ENCODE measurements at places on chromosomes 1 and 21. TPM values are rescaled to one million over a fixed set of nuclear protein-coding genes. Genes with fewer than 3 reads are reported as not detected.

- peaks cover 10% of the 10 kb centered on the region for H3K27me3 ChIP-seq
- no peak overlapping the region for H3K4me3 ChIP-seq
- no peaks in the 10 kb centered on the region for H3K4me1 ChIP-seq
- H3K36me3 ChIP-seq: no peaks in the 10 kb centered on the region
- DNase-seq: no peak
These were observed 37.1 kb downstream of the ALPL start for GRCh38 chr1:21546122-21546825.

DNA sequence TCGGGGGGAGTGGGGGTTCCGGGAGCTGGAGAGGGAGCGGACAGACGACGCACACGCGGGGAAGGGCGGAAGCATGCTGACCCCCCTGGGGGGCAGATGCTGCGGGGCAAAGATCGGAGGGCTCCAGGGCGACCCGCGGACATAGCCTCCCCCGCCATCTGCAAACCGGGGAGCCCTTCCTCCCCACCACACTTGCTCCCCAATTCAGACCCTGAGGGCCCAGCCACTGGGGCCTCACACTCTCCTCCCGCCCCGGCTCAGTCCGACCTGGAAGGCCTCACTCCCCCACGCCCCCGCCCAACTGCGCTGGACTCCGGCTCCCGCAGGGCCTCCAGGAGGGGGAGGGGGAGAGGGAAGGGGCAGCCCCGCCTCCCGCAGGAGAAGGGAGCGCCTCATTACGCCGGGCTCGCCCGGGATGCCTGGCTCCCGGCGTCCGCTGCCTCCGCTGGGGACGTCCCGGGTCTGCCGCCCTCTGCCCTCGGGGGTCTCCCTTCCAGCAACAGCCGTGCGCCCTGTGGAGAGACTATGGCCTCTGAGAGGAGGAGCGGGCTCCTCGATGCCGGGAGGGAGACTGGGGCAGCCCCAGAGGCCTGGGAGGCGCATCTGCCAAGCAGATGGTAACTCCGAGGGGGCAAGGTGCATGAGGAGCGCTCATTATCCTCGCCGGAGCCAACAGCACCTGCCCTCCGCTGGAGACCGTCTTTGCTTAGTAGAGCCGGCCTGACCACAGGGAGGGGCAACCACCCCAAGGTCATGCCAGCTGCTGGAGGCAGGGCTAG lies 636 bp upstream of the CAMK2N1 start:
- H3K27ac ChIP-seq: peak overlapping the region; percentile 34
- H3K36me3 ChIP-seq: no peaks in the 10 kb centered on the region
- H3K4me3 ChIP-seq: peak overlapping the region; percentile 64

The HOOK1 gene
- polyA plus RNA-seq: 5.1 TPM

DNA sequence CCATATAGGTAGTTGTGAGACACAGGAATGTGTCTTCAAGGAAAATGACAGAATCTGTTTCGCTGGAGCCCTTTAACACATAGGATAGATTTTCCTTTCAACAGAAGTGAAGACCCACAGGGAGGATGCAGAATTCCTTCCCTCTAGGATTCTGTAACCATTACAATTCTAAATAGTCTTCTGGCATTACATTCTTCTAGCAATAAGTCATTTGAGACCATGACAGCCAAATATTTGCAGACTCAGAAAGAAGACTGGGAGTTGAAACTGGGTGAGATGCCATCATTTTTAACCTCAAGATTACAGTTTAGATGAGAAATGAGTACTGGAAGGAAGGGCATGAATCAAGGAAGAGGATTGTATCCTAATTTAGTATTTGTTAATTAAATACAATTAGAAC lies 61.6 kb downstream of the ZBTB18 start:
- H3K36me3 ChIP-seq: no peaks in the 10 kb centered on the region
- H3K27ac ChIP-seq: no peak overlapping the region
- no peaks in the 10 kb centered on the region for H3K4me1 ChIP-seq
- no peak overlapping the region for H3K4me3 ChIP-seq
- peaks cover 9% of the 10 kb centered on the region for H3K27me3 ChIP-seq
- DNase-seq: no peak

The CA6 gene
- not detected for polyA plus RNA-seq

DNA sequence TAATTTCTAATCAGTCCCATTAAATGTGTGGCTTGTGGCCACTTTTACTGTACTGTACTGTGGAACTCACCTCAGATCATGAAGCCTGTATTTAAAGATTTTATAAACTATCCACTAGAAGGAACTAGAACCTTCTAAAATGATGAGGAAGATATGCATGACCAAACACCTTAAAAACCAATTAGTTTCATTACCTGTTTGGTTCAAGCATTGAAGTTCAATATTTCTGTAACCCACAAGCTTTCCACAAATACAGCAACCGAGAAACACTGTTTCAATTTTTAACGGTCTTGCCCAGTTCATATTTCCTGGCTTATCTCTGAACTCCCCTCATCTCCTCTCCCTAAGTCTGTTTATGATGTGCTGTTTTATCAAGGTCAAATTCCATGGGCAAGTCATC lies 264.3 kb upstream of the PLD5 start:
- H3K27ac ChIP-seq: no peak overlapping the region
- H3K27me3 ChIP-seq: peaks cover 3% of the 10 kb centered on the region
- H3K4me3 ChIP-seq: no peak overlapping the region
- H3K4me1 ChIP-seq: no peaks in the 10 kb centered on the region
- no peaks in the 10 kb centered on the region for H3K36me3 ChIP-seq
- no peak for DNase-seq

DNA sequence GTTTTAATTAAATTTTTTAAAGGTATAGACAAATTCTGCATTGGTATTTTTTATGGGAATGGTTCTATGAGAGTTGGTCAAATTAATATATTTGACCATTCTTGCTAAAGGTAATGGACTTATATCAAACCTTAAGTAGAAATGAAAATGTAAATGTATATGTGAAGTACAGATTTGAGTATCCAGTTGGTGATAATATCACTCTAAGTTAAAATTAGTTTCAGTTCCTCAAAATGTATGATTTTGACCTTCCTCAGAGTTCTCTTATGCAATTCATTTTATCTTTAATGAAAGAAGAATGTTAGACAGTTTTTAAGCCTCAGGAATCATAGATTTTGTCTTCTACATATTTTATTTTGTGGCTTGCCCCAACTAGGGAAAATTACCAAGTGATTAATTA lies 1291.5 kb upstream of the B3GALT2 start:
- H3K27me3 ChIP-seq: no peaks in the 10 kb centered on the region
- no peak overlapping the region for H3K27ac ChIP-seq
- no peaks in the 10 kb centered on the region for H3K4me1 ChIP-seq
- no peaks in the 10 kb centered on the region for H3K36me3 ChIP-seq

GRCh38 chr1:27004471-27005165 lies 8.0 kb downstream of the TENT5B start:
- H3K27ac ChIP-seq: no peak overlapping the region
- no peaks in the 10 kb centered on the region for H3K4me1 ChIP-seq
- H3K4me3 ChIP-seq: no peak overlapping the region
- no peak for DNase-seq

DNA sequence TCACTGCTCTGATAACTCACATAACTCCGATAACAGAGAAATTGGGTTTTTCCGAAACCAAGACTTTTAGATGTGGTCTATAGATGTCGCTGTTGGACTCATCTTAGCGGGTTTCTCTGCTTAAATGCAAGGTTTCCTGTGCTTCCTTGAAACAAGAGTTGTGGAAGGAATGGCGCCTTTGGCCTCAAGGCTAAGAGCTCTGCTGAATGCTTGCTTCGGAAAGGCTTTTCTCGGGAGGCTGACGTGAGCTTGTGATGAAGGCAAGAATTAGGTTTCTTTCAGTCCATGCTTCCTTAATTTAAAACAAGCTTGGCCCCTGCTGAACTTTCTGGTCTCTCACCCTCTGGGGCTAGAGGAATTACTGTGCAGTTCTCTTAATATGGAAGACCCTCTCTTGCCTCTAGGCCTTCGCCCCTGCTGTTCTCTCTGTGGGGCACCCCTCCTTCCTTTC lies 113.5 kb downstream of the MAP3K21 start:
- no peak for DNase-seq
- H3K36me3 ChIP-seq: no peaks in the 10 kb centered on the region
- no peaks in the 10 kb centered on the region for H3K4me1 ChIP-seq
- no peak overlapping the region for H3K27ac ChIP-seq
- peaks cover 5% of the 10 kb centered on the region for H3K27me3 ChIP-seq
